ENCODE measurements at places on chromosomes 6 and 20. TPM values are rescaled to one million over a fixed set of nuclear protein-coding genes. Genes with fewer than 3 reads are reported as not detected.

DNA sequence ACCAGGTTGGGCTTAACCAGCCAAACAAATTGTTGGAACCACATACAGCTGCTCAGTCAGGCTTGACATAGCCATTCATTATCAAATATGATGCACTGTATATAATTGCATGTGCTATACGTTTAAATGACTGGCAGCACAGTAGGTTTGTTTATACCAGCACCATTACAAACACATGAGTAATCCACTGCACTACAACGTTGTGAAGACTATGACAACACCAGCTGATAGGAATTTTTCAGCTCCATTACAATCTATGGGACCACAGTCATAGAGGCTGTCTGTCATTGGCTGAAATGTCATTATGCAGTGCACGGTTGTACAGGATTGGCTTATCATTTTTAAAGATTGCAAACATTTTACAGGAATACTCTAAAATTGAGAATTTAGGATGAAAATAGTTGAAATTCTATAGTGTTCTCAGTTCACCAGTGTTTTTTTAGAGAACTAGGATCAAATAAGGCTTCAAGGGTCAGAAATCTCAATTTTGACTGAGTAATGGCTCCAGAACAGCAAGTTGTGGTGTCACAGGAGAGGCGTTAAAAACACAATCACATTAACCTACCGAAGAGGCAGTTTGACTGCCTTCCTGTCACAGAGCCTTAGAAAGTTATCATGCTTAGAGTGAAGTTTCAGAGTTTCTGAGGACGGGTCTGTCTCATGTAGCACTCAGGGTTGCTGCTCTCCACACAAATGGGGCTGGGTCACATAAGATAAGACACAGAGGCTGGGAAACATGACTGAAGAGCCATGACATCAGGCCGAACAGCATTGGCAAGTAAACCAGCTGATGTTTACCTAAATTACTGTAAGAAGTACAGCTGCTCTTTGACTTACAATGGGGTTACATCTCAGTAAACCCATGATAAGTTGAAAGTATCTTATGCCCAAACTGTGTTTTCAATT is 60.7 kb upstream of the SMLR1 start:
- DNase-seq: no peak

DNA sequence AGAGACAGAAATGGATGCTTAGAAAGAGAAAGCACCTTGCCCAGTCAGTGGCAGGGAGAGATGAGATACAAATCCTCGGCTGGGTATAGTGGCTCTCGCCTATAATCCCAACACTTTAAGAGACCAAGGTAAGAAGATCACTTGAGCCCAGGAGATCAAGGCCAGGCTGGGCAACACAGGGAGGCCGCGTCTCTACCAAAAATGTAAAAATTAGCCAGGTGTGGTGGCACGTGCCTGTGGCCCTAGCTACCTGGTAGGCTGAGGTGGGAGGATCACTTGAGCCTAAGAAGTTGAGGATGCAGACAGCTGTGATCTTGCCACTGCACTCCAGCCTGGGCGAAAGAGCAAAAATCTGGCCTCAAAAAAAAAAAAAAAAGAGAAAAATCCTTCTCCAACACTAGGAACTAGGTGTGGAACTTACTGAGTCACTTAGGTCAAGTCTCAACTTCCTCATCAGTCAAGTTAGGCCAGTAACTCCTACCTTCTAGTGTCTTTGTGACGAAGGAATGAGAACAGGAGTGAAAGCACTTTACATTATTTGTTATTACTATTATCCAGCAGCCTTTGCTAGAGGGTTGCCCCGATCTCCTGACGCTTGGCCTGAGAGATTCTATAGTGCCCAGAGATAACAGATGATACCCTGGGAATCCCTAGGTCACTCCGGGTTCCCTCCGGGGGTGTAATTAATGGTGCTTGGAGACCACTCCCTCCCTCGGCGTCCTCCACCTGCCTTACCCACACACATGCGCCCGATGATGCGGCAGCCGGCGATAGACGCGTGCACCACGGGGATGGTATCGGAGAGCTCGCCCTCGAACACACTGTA is 918 bp downstream of the EIF6 start:
- DNase-seq: no peak

Gene PACRG
- total RNA-seq: 2.5 TPM

DNA sequence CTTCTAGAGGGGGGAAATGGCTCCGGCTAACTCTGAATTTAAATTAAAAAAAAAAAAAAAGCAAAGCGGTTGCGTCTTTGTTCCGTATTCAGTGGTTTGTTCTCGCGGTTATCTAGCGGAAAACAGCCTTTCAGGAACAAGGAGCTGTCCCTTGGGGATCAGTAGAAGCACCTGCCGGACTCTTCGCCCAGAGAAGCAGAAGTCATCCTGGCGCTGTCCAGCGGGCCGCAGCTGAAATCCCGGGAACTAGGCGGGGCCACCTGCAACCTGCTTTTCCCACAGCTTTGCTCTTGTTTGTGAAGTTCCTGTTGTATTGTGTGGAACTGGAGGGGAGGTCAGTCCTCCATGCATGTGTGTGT is 43.9 kb upstream of the GJE1 start:
- no peak for DNase-seq

- DNase-seq: no peak
Observed at GRCh38 chr6:154920495-154921200, 74.5 kb upstream of the TIAM2 start.

DNA sequence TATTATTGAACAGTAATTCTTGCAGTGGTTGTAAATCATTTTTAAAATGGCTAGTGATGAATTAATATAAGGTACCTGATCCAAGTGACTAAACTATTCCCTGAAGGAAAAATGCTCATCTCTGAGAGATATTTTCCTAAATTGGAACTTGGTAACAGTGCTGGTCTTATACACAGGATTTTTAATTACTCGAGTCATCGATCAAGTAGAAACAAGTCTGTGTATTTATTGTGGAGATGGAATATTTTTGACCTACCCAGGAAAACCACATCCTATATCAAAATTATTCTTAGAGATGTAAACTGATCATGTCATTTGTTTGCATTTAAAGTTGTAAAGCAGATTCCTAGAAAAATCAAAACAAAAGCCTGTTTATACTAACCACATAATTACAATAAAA is 166.9 kb downstream of the MOXD1 start:
- no peak for DNase-seq
